Activated CD8-positive, alpha-beta memory T cell treated with anti-CD3 and anti-CD28 coated beads for 36 hours (primary cell): ENCODE measurements at places on chromosomes 3 and 15. TPM values are rescaled to one million over a fixed set of nuclear protein-coding genes. Genes with fewer than 3 reads are reported as not detected.

Gene TNFAIP8L3
- 1.2 TPM for total RNA-seq

Gene NEK11
- total RNA-seq, result 1.2 TPM

Gene GALNT15
- not detected for total RNA-seq

Gene TRH
- not detected for total RNA-seq

Gene SOX2
- not detected for total RNA-seq

Gene NR1I2
- 0.67 TPM for total RNA-seq

Gene ERICH6
- total RNA-seq, result not detected

Gene TMEM212
- not detected for total RNA-seq

Gene SETMAR
- total RNA-seq, result 19.0 TPM

Gene FMN1
- 0.13 TPM for total RNA-seq

Gene TMEM108
- not detected for total RNA-seq

Gene STAC
- total RNA-seq, result not detected

Gene RCN2
- total RNA-seq, result 36.6 TPM

Gene KCNH8
- not detected for total RNA-seq

Gene DISP2
- 0.15 TPM for total RNA-seq

Gene BOC
- 0.42 TPM for total RNA-seq

Gene GPR171
- total RNA-seq, result 227 TPM

Gene DUOX1
- total RNA-seq, result 0.19 TPM

Gene CISH
- total RNA-seq, result 219 TPM

Gene ACAA1
- 73.5 TPM for total RNA-seq

Gene RBP2
- total RNA-seq, result not detected
